ENCODE measurements at places on chromosomes 3 and 15.

GRCh38 chr15:96390986-96391385 lies 60.5 kb downstream of the NR2F2 start:
- no peaks in the 10 kb centered on the region for H3K36me3 ChIP-seq
- no peak for DNase-seq
- H3K4me1 ChIP-seq: no peaks in the 10 kb centered on the region
- no peaks in the 10 kb centered on the region for H3K27me3 ChIP-seq

DNA sequence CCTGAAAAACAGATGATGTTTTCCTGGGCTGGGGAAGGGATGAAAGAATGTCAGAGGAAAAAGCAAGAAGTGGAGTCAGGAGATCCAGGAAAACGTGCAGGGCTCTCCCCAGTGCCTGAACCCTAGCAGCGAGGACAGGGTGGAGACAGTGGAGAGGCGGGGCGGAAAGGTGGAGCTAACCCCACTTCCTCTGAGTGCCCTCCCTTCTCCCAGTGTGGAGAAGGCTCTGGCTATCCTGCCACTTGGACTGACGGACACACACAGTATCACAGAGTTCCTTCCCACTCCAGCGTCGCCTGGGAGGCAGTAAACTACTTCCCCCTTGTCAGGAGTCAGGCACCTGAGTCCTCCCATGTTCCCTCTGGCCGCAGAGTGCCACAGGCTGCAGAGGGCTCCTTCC lies 125.3 kb upstream of the CHRNA7 start:
- no peaks in the 10 kb centered on the region for H3K36me3 ChIP-seq
- no peak for DNase-seq
- no peaks in the 10 kb centered on the region for H3K27me3 ChIP-seq
- H3K27ac ChIP-seq: no peak overlapping the region
- no peaks in the 10 kb centered on the region for H3K4me1 ChIP-seq

DNA sequence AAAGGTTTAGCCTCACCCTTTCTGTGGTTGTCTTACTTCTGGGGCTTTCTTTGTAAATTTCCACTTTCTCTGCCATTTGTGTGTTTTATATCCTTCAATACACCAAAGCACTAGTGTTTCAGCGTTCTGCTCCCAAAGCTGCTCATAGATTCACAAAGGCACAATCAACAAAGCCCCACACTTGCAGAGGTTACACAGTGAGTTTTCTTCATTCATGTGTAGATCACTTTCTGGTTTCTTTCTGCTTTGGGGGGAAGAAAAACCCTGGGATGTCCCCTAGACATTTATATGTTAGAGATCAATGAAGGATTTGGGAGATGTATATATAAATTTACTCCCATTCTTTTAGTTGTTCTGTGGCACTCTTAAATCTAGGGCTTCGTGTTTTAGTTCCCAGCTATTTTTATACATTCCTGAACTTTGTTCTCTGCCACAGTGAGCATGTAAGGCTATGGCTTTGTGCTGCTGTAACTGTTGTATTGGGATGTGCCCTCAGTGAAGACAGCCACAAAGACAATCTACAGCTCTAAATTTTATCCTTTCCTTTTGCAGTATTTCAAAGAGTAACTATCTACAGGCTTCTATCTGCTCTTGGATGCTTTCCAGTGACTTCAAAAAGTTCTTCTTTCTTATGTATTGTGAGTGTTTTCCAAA lies 636.5 kb downstream of the ZBBX start:
- no peak for DNase-seq
- H3K4me3 ChIP-seq: no peak overlapping the region
- H3K36me3 ChIP-seq: no peaks in the 10 kb centered on the region
- no peaks in the 10 kb centered on the region for H3K27me3 ChIP-seq

GRCh38 chr3:195165265-195165609 lies 105.7 kb downstream of the XXYLT1 start:
- DNase-seq: no peak
- H3K4me1 ChIP-seq: peaks cover 27% of the 10 kb centered on the region
- H3K36me3 ChIP-seq: no peaks in the 10 kb centered on the region
- no peak overlapping the region for H3K27ac ChIP-seq

DNA sequence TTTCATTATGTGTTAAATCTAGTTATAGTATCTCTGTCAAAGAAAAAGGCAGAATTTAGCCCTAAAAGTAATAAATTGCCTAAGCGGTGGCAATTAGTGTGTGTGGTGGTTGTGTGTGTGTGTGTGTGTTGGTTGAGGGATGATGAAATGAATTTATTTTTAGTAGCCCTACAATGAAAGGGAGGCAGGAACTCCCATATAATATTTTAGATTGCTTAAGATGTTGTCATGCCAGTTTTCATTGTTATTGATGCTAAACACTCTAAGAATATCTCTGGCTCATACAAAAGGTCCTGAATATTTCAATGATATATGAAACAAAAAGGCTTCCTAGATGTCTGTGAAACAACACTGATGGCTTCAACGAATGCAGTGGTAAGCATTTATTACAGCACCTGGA lies 140.6 kb upstream of the TBC1D5 start:
- H3K4me1 ChIP-seq: no peaks in the 10 kb centered on the region
- H3K36me3 ChIP-seq: no peaks in the 10 kb centered on the region
- no peak overlapping the region for H3K4me3 ChIP-seq
- H3K27me3 ChIP-seq: no peaks in the 10 kb centered on the region

DNA sequence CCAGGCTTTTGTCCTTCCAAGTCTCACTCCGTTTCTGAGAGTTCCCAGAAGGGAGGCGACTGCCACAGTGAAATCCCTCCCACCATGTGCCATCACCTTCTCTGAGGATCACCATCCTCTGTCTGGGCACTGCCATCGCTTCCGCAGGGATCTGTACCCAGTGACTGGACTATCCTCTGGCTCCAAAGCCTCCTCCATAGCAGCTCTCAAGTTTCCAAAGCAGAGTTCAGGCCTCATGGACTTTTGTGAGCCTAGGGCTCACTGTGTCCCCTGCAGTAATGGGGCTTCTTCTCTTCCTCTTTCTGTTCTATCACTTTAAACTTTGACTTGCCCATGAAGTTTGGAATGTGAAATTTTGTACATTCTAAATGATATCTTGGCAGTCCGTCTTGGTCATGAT lies 63.9 kb downstream of the TIPARP start:
- no peak for DNase-seq
- no peaks in the 10 kb centered on the region for H3K27me3 ChIP-seq
- H3K4me3 ChIP-seq: no peak overlapping the region
- H3K36me3 ChIP-seq: no peaks in the 10 kb centered on the region
- no peaks in the 10 kb centered on the region for H3K4me1 ChIP-seq

GRCh38 chr15:63442080-63442479 lies 60.4 kb upstream of the CA12 start:
- H3K4me3 ChIP-seq: no peak overlapping the region
- no peaks in the 10 kb centered on the region for H3K36me3 ChIP-seq
- no peaks in the 10 kb centered on the region for H3K27me3 ChIP-seq
- peaks cover under 1% of the 10 kb centered on the region for H3K4me1 ChIP-seq
- DNase-seq: no peak
- no peak overlapping the region for H3K27ac ChIP-seq

- H3K27ac ChIP-seq: no peak overlapping the region
- no peaks in the 10 kb centered on the region for H3K36me3 ChIP-seq
- no peak overlapping the region for H3K4me3 ChIP-seq
- no peak for DNase-seq
- H3K27me3 ChIP-seq: no peaks in the 10 kb centered on the region
These were observed 57.5 kb upstream of the SETMAR start for GRCh38 chr3:4245671-4246070.

Measured in upper lobe of right lung (tissue), 1 donor.